ENCODE measurements at places on chromosomes 7 and 10. TPM values are rescaled to one million over a fixed set of nuclear protein-coding genes. Genes with fewer than 3 reads are reported as not detected.

GRCh38 chr7:80644054-80644453 lies 5.6 kb downstream of the CD36 start:
- no peak for DNase-seq

- no peak for DNase-seq
These were observed 32.0 kb downstream of the TCERG1L start for GRCh38 chr10:131279516-131279915.

Gene CHST15
- 18.3 TPM for total RNA-seq

DNA sequence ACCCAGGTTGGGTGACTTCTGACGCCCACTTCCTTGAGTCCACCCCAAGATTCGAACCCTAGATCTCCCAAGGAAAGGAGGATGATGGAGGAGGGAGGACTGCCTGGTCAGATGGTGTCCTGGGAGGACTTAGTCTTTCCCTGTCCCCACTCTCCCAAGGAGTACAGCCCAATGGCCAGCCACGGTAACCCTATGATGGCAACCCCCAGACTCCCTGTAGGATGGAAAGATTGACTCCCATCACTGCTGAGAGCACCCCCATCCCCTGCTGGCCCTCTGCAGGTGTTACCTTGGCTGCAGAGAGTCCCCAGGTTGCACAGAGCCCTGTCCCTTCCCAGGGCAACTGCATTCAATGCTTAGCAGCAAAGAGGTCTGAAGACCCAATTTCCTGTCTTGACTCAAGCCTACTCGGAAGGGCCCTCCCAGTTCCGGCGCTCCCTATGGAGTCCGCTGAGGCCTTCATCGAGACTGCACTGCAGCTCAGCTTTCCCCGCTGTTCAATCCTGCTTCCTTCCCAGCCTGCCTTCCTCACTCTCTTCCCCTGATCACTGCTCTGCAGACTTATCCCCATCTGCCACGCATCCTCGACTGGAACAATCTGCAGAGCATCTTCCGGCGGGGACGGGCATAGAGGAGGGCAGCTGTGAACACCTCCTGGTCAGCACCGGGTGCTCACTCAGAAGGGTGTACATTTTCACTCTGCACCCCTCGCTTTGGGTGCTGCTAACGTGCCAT lies 50.8 kb upstream of the OCM2 start:
- no peak for DNase-seq
